ENCODE measurements at places on chromosomes 1 and 21.

DNA sequence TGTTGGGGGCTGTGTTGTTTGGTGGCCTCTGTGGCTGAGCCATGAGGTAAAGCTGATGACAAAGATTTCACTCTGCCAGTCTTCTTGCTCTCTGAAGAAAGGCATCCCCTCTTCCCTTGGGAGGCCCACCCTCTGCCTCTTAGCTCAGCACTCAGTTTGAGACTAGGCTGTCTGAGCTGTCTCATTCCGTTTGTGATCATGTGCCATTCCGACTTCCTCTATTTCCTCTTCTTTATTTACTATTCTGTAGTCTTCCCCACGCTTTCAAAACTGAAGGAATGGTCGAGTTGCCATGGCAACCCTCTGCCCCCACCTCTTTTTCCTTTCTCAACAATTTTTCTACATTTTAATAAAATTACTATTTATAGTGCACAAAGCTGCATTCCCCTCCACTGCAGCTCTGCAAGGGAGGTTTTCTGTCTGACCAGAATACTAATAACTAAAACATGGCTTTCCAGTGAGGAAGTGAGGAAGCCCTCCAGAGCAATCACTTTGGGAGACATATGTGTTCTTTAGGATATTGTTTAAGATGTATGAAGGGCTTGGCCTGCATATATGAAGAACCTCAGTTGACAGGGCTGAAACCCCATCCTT is 30.8 kb downstream of the KCNA3 start:
- peak; percentile 39 for DNase-seq

DNA sequence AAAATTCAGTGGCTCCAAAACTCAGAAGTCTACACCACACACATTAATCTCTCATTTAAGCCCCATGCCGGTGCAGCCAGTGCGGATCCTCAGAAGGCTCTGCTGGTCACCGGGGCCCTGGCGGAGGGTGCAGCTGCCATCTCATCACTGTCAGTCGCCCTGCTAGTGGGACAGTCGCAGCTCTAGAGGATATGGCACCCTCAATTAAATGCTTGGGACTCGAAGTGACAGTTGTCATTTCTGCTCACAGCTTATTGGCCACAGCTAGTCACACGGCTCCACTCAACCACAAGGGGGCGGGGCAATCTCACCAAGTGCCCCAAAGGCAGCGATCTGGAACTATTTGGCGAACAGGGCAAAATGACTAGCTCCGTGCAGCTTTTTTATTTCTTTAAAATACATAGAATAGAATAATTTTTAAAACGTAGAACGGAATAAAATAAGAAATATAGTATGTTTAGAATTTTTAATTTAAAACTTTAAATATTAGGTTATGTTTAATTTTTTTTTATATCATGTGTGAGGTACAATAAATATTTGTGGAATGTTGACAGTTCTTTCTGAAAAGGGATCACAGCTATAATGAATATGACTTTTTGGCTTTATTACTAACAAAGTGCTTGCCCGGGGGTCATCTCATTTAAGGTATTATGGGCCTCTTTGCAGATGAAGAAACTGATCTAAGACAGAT is 8.0 kb upstream of the MAN1C1 start:
- DNase-seq, result peak; percentile 97

- no peak for DNase-seq
These were observed 28.8 kb upstream of the SLC19A1 start for GRCh38 chr21:45570826-45571601.

GRCh38 chr1:167748906-167749305 is 27.1 kb downstream of the MPZL1 start:
- DNase-seq, result no peak

GRCh38 chr1:243471754-243472745 is 216.2 kb downstream of the SDCCAG8 start:
- peak; percentile 42 for DNase-seq

DNA sequence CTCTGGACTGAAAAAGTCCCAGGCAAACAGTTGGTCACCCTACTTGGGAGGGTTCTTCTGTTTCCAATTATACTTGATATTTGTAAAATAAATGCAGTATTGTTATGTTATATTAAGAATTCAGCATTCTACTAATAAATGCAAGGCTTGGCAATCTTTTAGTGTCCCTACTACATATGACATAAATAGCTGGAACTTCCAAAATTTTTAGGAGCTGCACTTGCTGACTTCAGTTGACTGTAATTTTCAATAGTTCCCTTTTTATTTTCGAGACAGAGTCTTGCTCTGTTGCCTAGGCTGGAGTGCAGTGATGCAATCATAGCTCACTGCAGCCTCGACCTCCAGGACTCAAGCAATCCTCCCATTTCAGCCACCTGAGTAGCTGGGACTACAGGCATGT is 20.0 kb downstream of the FOXD3 start:
- no peak for DNase-seq

- DNase-seq, result peak; percentile 89
These were observed 133.4 kb downstream of the COP1 start for GRCh38 chr1:176073524-176074157.

DNA sequence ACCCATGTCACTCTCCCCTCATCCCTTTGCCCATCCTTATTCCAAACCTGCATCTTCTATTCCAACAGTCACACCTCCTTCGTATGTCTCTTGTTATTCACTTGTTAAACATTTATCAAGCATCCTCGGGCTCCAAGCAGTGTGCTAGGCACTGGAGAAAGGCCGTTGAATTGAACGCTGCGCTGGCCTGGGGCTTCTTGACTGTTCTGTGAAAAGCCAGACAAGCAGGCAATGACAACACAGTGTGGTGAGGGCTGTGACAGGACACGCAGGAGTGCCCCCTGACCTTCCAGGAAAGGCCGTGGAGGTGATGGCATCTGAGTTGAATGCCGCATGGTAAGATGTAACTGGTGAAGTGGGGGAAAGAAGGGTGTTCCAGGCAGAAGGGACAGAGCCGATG is 19.2 kb downstream of the ETV3 start:
- no peak for DNase-seq

GRCh38 chr1:231523816-231524215 is 4.7 kb upstream of the TSNAX start:
- DNase-seq, result peak; percentile 76

DNA sequence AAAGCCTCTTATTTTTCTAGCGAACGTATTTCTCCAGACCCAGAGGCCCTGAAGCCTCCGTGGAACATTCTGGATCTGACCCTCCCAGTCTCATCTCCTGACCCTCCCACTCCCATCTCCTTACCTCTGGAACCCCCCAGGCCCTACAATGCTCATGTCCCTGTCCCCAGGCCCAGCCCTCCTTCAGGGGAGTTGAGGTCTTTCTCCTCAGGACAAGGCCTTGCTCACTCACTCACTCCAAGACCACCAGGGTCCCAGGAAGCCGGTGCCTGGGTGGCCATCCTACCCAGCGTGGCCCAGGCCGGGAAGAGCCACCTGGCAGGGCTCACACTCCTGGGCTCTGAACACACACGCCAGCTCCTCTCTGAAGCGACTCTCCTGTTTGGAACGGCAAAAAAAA is 68.7 kb downstream of the ALPL start:
- no peak for DNase-seq

DNA sequence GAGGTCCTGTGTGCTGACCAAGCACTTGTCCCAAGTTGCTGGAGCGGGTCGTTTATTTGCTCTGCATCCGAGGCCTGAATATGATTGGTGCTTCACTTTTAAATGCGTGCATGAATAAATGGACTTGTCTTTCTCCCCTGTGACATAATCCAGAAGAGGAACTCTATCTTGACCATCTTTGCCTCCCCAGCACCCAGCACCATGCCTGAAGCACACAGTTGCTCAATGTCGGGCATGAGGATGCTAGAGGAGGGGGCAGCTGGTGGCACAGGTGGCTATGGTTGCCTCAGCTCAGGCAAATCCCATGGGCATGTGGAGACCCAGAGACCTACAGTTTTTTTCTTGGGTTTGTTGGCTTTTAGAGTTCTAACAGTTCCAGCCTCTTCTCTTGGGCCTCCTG is 142.6 kb downstream of the KAZN start:
- DNase-seq, result no peak

- no peak for DNase-seq
These were observed 285.2 kb upstream of the SGIP1 start for GRCh38 chr1:66248746-66249145.

- DNase-seq, result no peak
These were observed 101.6 kb downstream of the KCND3 start for GRCh38 chr1:111887875-111888274.

DNA sequence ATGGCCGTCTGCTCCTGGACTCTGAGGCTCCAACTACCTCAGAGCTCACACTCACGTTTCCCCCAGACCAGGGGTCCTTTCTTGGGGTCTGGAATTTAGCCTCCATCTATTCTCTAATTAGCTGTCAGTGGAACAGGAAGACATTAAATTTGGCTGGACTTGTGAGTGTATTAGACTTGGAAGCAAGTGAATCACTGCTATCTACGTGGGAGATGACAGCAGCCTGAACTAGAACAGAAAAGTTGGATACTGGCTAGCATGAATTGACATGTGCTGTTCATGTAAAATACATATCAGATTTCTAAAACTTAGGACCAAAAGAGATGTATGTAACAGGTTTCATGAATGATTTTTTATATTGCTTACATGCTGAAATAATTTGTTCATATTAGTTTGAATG is 28.0 kb downstream of the TAF5L start:
- DNase-seq, result no peak

DNA sequence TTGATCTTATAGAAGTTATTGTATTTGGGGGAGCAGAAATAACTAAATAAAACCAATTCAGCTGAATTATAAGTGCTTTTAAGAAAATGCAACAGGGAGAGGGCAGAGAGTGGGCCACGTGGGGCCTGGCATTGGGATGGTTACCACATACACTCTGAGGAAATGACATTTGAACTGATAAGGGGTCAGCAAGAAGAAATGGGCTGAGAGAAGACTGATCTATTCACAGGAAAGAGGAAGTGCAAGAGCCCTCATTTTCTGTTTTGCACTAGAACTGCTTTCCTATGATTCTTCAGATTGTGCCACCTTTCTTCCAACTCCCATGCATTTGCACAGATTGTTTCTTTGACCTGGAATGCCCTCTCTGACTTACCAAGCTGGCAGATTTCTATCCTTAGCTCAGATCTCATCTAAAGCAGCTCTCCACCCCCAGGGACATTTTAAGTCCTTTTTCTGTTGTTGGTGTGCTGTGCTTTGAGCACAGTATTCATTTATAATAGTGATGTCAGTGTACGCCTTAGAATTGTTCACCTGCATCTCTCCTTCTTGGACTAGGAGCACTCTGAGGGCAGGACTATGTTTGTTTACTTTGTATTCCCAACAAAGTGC is 115.9 kb downstream of the FGGY start:
- DNase-seq, result peak; percentile 75

DNA sequence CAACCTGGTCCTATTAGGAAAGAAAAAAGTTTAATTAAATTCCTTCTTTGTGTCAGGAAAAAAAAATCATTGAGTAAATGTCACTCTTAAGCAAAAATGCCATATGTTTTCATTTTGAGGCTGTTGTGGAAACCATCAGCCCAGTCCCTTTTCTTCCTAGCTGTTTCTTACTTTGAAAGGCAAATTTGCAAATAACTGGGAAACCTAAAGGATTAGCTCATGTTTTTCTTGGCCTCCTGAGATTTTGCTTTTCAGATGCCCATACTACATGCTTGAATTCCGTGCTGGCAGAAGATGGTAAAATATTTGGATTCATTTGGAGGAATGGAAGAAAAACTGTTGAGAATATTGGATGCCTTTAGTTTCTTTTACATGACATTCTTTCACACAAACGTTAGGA is 182.1 kb upstream of the ADAMTS5 start:
- no peak for DNase-seq

- peak; percentile 33 for DNase-seq
These were observed 5.6 kb downstream of the BSDC1 start for GRCh38 chr1:32388641-32389040.

- DNase-seq, result no peak
These were observed 129.0 kb downstream of the DMRTB1 start for GRCh38 chr1:53588053-53588779.

DNA sequence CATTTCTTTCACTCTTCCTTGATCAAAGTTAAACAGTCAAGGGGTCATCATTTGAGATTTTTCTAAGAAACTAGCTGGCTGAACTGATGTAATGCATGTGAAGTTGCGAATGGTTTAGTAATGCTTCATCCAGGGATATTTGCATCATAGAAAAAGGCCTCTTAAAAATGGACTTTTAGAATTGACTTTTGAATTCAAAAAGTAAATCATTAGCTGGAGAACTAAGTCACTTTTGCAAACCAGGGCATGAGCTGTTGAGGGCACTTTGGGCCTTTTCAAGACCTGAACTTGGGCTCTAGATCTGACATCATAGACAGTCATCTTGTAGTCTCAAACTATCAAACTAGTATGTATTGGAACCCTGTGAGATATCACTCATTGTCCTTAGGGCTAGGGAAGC is 85.0 kb downstream of the GRIK1 start:
- no peak for DNase-seq

- DNase-seq, result no peak
These were observed 73.1 kb upstream of the USP24 start for GRCh38 chr1:55288245-55288644.

- DNase-seq, result peak; percentile 52
These were observed 188.0 kb downstream of the RERE start for GRCh38 chr1:8629241-8630091.

Measured in hematopoietic multipotent progenitor cell treated with erythropoietin and hydrocortisone succinate and interleukin-3 and kit ligand, for 6 days (in vitro differentiated cells).